HFFc6 (cell line): ENCODE measurements at places on chromosomes 1 and 21.

GRCh38 chr1:220922951-220923350 is 43.7 kb downstream of the HLX start:
- no peaks in the 10 kb centered on the region for H3K27me3 ChIP-seq
- no peak overlapping the region for H3K4me3 ChIP-seq
- no peak for DNase-seq
- no peak overlapping the region for H3K27ac ChIP-seq

DNA sequence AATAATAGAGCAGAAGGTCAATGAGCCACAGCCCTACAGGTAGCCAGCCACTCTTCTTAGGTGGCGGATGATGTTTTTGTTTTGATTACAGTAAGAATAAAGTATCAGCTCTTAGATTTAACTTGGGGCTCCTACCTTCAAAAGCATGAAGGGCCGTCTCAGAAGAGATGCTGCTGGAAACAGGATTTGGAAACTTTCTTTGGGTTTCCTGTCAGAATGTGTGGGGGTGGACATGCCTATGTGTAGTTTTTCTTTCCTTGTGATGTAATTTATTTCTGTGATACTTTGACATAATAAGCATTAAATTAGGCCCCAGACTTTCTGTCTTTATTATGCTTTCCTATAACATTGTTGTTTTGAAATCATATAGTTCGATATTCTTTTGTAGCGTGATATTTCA is 1.5 kb downstream of the RAP1A start:
- peak overlapping the region; percentile 94 for H3K4me3 ChIP-seq
- H3K27me3 ChIP-seq: no peaks in the 10 kb centered on the region
- no peak for DNase-seq
- peaks cover 52% of the 10 kb centered on the region for H3K4me1 ChIP-seq

DNA sequence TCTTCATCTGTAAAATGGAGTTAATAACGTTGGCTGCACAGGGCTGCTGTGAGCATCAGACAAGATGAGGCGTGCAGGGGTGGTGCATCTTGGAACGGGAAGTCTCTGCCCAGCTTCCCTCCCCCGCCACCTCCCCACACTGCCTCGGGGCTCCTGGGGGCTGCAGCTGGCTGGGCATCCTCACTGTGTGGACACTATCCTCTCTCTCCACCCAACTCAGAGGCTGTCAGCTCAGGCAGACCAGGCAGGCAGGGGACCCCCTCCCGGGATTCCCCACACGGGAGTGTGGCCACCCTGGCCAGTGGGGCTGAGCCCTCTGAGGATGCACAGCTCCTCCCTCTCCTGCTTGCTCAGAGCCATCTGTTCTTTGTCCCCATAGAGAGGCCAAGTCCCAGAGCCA is 122.7 kb downstream of the CCDC185 start:
- no peaks in the 10 kb centered on the region for H3K36me3 ChIP-seq
- H3K4me1 ChIP-seq: no peaks in the 10 kb centered on the region
- H3K27me3 ChIP-seq: peaks cover 34% of the 10 kb centered on the region

- H3K27me3 ChIP-seq: no peaks in the 10 kb centered on the region; the same call in 1 of the 2 replicates
- no peak for DNase-seq
- peaks cover 25% of the 10 kb centered on the region for H3K4me1 ChIP-seq
- H3K27ac ChIP-seq: no peak overlapping the region
- H3K4me3 ChIP-seq: no peak overlapping the region
Measured at GRCh38 chr21:16423921-16424320, 694.1 kb downstream of the USP25 start.

GRCh38 chr1:66143651-66144050 is 351.0 kb downstream of the PDE4B start:
- no peaks in the 10 kb centered on the region for H3K36me3 ChIP-seq
- no peak overlapping the region for H3K4me3 ChIP-seq
- no peak for DNase-seq
- no peaks in the 10 kb centered on the region for H3K4me1 ChIP-seq
- H3K27ac ChIP-seq: no peak overlapping the region

- no peaks in the 10 kb centered on the region; the same call in 1 of the 2 replicates for H3K36me3 ChIP-seq
- no peaks in the 10 kb centered on the region for H3K4me1 ChIP-seq
- H3K27me3 ChIP-seq: no peaks in the 10 kb centered on the region; the same call in 1 of the 2 replicates
- no peak overlapping the region for H3K4me3 ChIP-seq
Measured at GRCh38 chr21:39923476-39923875, 56.2 kb downstream of the PCP4 start.

DNA sequence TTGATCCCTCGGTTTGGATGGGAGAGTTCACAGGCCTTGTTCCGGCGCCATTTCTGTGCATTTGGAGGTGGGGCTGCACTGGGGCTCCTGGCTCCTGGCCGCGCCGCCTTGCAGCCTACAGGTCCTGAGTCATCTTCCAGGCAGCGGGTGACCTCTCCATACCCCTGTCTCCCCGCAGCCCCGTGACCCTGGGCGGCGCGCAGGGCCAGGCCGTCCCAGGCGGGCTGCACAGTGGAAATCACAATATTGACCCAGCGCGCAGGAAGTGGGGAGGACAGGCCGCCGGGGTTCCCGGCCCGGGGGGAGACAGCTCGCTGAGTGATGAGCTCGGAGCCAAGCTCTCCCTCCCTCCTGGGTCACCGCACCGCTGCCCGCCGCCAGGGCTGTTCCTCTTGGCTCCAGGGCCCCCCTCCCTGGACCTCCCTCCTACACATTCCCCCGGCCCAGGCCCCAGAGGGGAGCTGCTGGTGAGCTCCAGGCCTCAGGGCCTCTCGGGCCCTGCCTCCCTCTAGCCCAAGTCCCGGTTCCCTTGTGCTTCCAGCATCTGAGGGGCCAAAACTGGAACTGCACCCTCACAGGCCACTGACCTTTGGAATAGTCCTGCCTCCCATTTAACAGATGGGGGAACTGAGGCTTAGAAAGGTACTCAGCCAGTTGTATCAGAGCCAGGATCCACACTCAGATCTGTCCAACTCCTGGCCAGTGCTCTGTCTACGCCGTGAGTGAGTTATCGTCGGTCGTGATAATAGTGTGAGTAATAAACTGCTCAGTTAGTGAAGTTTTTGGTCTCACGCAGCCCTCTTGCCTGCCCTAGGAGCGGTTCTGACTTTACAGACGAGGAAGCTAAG is 142.9 kb upstream of the WNT4 start:
- peaks cover 44% of the 10 kb centered on the region for H3K27me3 ChIP-seq
- no peak for DNase-seq
- H3K4me1 ChIP-seq: peaks cover 10% of the 10 kb centered on the region; the same call in 1 of the 2 replicates
- H3K36me3 ChIP-seq: no peaks in the 10 kb centered on the region
- H3K4me3 ChIP-seq: no peak overlapping the region
- H3K27ac ChIP-seq: no peak overlapping the region

DNA sequence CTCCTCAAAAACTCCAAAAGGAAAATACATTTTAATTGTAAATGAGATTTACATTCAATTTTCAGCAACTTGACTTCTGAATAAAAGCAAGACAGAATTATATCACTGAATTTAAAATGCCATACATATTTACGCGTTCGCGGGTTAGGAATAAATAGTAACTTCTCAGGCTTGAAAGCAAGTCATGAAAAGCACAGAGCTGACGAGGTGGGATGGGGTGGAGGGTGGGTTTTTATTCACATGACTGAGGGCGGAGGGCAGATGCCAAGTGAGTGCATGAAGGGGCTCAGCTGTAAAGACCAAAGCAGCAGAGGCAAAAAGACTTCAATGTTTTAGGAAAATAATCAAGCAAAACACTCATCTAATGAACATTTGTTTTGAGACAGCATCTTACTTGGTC is 5.7 kb downstream of the CEP104 start:
- H3K4me1 ChIP-seq: peaks cover 26% of the 10 kb centered on the region
- peaks cover 4% of the 10 kb centered on the region for H3K36me3 ChIP-seq
- H3K4me3 ChIP-seq: no peak overlapping the region
- H3K27me3 ChIP-seq: peaks cover 5% of the 10 kb centered on the region

DNA sequence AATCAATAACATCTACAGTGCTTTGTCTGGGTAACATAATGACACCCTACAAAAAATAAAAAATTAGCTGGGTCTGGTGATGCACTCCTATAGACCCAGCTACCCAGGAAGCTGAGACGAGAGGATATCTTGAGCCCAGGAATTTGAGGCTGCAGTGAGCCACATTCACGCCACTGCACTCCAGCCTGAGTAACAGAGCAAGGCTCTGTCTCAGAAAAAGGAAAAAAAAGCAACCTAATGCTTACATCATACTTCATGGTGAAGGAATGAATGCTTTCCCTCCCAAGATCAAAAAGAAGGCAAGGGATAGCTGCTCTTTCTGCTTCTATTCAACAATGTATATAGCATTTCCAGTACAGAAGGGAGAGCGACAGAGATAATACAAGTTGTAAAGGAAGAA is 24.2 kb upstream of the CTTNBP2NL start:
- H3K27me3 ChIP-seq: peaks cover 28% of the 10 kb centered on the region
- H3K27ac ChIP-seq: no peak overlapping the region
- peaks cover 4% of the 10 kb centered on the region; the same call in 1 of the 2 replicates for H3K4me1 ChIP-seq
- no peak for DNase-seq
- no peaks in the 10 kb centered on the region for H3K36me3 ChIP-seq
- no peak overlapping the region for H3K4me3 ChIP-seq
